ENCODE measurements at places on chromosomes 7 and 10.

DNA sequence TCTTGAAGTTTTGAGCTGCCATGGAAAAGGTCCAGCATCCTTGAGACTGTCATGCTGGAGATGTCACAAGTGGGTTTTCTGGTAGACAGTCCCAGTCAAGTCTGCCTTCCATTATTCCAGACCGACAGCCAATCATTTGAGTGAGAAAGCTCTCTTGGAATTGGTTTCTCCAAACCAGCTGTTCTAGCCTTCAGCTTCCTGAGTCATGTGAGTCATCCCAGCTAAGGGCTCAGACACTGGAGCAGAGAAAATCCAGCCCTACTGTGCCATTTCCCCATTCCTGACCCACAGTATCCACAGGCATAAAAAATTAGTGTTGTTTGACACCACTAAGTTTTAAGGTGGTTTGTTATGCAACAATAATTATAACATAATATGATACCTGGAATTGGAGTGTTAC is 219.0 kb downstream of the ADRA2A start:
- DNase-seq = no peak

DNA sequence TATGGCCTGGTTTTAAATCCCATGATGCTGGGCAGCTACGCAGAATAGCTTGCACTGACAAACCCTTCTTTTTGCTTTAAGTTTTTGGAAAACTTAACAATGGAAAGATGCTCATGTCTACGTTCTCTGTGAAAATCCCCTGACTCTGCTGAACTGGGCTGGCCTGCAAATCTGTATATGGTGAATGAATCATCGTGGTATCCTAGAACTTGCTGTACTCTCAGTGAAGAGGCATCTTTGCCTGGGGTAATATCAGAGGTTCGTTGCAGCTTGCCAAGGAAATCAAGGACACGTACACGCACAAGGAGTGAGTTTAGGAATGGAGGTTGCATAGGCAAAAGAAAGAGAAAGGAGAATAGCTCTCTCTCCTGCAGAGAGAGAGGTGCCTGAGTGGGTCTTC is 382.0 kb upstream of the ADARB2 start:
- no peak for DNase-seq

GRCh38 chr10:107098326-107098725 is 66.2 kb downstream of the SORCS1 start:
- no peak for DNase-seq

GRCh38 chr10:103458720-103459119 is at the start of gene CALHM1:
TSS of gene CALHM1 (minus strand) at chr10:103458900. CDS start at chr10:103458751, 149 bp downstream.
- DNase-seq = no peak

- DNase-seq = no peak
Measured at GRCh38 chr7:80783678-80784327, 135.0 kb downstream of the SEMA3C start.

DNA sequence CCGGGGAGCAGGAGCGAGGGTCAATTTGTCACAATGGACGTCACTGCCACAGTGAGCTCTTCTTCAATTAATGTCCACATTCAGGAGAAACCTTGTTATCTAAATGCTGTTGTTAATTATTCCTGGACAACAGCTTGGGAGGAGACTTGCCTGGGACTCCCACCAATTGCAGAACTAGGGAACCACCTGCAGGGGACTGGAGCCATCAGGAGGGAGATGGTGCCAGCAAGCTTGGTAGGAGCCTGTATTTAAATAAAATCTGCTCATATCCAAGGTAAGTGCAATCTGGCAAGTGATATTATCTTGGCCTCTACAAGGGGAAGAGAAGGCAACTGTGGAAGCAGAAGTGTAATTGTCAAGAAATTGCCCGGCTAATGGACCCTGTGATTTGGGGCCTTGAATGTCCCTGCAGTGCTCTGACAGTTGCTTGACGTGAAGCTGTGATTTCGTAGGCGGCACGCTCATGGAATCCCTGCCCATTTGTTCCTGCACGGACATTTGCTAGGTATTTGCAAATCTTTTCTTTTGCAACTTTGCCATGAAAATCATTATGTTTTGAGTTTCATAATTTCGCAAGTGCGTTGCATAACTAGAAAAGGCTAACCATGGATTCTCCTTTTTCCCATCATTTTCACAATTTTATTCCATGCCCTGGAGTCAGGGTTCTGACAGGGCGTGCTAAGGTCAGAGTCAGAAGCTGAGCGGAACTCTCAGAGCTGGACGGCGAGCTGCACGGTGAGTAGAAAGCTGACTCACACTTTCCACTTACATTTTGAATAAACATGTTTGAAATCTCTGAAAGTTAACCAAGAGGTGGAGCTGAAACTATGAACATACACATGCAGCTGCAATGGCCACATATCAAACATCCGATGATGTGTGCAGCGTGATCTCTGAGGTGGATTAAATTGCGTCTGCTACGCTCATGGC is 84.9 kb upstream of the TCERG1L start:
- no peak for DNase-seq

All from stimulated activated CD4-positive, alpha-beta T cell treated with anti-CD3 and anti-CD28 coated beads, Interleukin-1b, Interleukin-23, amount 100 ng/mL, for 1 hour (primary cell).